ENCODE measurements at places on chromosomes 16 and 17.

GRCh38 chr17:72556944-72557826 lies 436.4 kb downstream of the SOX9 start:
- DNase-seq, result peak; percentile 11

GRCh38 chr16:83171396-83171795 lies 544.6 kb downstream of the CDH13 start:
- DNase-seq, result no peak

DNA sequence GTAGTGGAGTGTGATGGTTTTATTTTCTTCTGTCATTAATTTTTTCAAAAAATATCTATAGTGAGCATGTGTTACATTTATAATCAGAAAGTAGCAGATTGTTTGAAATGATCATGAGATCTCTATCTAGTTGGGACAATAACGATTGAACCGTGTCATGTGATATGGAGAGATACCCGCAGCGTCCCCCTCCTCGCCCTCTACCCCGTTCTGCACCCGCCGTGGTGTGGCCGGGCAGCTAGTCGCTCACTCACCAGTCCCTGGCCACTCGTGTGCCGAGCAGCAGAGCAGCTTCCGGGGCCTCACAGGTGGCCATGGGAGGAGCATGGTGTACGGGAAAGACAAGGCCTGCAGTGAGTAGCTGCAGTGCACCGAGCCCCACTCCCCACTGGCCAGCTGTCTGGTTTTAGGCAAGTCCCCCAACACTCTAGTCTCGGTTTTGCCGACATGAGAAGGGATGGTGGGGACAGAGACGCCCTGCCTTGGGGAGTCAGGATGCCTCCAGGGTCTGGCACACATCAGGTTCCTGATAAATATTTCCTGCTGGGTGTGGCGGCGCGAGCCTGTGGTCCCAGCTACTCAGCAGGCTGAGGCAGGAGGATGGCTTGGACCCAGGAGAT lies 15.3 kb downstream of the MLYCD start:
- DNase-seq, result no peak

DNA sequence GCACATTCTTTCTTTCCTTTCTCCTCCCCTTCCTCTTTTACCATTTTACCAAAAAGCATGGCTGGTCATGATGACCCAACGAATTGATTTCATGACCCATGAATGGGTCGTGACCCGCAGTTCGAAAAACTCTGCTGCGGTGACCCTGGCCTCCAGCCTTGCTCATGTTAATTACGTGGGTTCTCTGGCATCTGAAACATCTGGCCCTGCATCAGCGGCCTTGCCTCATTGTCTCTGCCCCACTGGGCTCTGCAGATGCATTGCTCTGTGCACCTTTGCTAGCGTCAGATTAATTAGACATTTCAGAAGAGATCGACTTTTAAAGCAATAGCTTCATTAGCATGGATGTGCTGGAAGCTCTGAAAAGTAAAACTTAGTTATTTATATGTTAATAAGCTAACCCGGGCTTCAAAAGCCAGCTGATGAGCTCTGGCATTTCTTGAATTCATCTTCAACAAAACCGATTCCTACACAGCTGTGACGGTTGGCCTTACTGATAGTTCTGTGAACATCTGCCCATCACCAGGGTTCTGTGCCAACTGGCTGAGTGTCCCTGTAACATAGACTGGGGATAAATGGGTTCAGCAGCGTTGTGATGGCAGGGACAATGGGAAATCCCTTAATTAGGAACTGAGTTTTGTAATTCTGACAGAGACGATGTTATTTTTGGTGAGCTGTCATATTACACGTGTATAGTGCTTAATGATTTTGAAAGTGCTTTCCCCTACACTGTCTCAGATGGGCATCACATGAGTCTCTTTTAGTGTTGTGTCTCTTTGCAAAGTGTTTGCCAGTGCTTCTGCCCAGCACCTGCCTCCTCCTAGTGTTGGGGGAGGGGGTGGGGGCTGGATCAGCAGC lies 225.9 kb upstream of the EEF2KMT start:
- DNase-seq, result no peak

GRCh38 chr17:60545465-60546191 lies 19.6 kb upstream of the APPBP2 start:
- no peak for DNase-seq

GRCh38 chr16:17408955-17409441 lies 61.8 kb downstream of the XYLT1 start:
- DNase-seq, result no peak

DNA sequence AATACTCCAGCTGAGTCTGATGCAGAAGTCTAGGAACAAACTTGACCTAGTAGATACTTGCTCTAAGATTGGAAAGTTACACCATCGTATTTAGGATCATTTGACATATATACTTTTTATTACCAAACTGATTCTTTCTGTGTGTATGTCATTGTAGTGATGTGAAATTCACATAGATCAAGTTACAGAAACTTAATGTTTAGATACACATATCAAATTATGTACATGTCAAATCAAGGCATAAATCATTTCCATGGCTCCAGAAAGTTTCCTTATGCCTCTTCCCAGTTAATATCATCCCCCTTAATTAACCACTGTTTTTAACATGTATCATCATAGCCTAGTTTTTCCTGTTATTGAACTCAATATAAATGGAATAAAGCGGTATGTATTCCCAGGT lies 292.0 kb upstream of the CDH11 start:
- DNase-seq, result no peak

DNA sequence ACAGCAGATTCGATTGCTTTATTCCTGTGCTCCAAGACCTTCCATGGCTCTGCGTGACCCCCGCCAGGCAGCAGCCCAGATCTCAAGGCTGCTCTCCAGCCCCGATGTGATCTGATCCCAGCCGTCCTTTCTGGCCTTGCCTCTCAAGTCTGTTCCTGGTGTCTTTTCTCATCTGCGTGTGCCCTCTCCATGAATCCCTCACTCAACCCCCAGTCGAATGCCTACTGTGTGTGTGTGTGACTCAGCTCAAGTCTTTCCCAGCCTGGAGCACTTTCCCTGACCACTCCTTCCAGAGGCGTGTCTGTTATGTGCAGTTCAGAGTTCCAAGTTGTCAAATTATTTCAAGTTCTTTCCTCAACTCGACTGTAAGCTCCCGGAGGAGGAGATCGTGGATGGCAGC lies 64.0 kb downstream of the MRM1 start:
- DNase-seq, result no peak

- no peak for DNase-seq
Observed at GRCh38 chr17:5838661-5839300, 231.4 kb upstream of the WSCD1 start.

- DNase-seq, result no peak
Observed at GRCh38 chr16:13377143-13377542, 475.7 kb downstream of the SHISA9 start.

GRCh38 chr17:75679706-75680211 lies 12.6 kb downstream of the SAP30BP start:
- DNase-seq, result no peak

GRCh38 chr16:31335431-31335830 lies 19.5 kb upstream of the ITGAX start:
- DNase-seq, result no peak

DNA sequence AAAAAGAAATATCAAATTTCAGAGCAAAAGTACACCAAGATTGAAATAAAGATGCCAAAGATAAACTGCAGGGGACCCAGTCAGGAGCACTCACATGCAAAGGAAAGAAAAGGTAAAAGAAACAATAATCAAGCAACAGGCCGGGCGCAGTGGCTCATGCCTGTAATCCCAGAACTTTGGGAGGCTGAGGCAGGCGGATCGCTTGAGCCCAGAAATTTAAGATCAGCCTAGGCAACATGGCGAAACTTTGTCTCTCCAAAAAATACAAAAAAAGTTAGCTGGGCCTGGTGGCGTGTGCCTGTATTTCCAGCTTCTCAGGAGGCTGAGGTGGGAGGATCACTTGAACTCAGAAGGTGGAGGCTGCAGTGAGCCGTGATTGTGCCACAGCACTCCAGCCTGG lies 107.6 kb upstream of the SMURF2 start:
- no peak for DNase-seq

- DNase-seq, result no peak
Observed at GRCh38 chr16:10791048-10791447, 27.5 kb downstream of the TVP23A start.

- DNase-seq, result no peak
Observed at GRCh38 chr16:24430954-24431760, 108.2 kb upstream of the RBBP6 start.

GRCh38 chr17:29205047-29205446 lies 24.8 kb upstream of the MYO18A start:
- no peak for DNase-seq

GRCh38 chr17:40813804-40814203 lies 8.6 kb downstream of the KRT10 start:
- DNase-seq, result no peak

DNA sequence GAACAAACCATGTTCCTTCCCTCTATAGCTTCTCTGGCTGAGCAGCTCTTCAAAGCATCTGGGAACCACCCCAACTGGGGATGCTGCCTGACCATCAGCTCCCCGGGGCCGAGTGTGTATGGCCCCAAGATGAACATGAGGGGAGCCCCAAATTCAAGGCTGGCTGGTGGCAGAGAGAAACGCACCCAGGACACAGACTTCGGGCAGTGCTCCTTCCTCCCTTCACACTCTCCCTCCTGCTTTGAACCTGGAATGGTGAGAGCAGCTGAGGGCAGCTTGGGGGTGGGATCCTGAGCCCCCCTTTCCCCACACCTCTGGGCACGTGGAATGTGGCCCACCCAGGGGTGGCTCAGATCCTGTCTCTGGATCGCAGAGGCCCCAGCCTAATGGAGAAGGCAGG lies 17.2 kb downstream of the TLE7 start:
- no peak for DNase-seq

- DNase-seq, result peak; percentile 76
Observed at GRCh38 chr16:3021449-3022207, 1.5 kb downstream of the TNFRSF12A start.

GRCh38 chr17:6303664-6304063 lies 131.3 kb downstream of the AIPL1 start:
- DNase-seq, result no peak

- no peak for DNase-seq
Observed at GRCh38 chr17:78589885-78590284, 12.7 kb upstream of the DNAH17 start.

GRCh38 chr17:7840441-7840840 lies 6.4 kb downstream of the KDM6B start:
- no peak for DNase-seq

DNA sequence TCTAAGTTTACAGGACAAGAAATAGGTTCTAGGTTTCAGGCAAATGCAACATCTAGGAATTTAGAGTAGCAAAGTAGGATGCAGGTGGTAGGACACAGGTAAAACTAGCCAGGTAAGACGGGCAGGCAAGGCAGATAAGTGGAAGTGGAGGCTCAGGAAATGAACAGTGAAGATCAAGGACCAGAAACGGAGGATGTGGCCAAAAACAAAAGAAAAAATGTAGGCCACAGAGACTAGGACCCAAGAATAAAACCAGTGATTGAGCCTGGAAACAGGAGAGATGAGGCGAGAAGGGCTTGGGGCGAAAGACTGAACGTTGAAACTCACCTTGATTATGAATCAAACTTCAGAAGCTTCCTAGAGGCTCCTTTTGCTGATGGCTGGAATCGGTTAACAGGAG lies 24.0 kb downstream of the CPSF4L start:
- no peak for DNase-seq

GRCh38 chr16:68252383-68252782 lies 7.2 kb downstream of the PLA2G15 start:
- DNase-seq, result no peak

DNA sequence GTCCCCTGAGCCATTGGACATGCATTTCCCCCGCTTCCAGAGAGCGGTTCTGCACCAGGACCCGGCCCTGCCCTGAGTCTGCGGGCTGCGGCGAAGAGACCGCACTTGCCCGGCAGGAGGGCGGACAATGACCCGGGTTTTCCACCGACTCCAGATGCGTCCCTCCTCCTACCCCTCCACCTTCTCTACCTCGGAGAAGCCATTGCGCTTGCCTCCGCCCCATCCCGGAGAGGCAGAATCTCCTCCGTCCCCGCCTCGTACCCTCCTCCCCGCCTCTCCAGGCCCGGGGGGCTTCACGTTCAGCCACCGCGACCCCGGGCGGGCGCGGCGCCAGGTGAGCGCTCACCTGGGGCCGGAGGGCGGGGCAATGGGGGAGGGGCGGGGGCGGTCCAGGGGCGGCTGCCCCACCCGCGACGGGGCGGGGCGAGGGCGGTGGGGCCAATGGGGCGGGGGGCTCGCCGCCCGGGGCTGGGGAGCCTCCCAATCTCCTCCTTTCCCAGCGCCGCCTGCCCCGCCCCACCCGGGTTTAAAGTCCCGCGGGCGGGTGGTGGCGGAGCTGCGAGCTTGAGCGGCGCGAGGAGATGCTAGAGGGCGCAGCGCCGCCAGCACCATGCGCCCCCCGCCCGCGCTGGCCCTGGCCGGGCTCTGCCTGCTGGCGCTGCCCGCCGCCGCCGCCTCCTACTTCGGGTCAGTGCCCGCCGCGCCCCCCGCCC lies at the start of gene WNT9B:
Gene WNT9B (plus strand): TSS at position 555 of the 713 bp plus-strand sequence. CDS start 56 bp downstream, at position 611.
- DNase-seq, result no peak

DNA sequence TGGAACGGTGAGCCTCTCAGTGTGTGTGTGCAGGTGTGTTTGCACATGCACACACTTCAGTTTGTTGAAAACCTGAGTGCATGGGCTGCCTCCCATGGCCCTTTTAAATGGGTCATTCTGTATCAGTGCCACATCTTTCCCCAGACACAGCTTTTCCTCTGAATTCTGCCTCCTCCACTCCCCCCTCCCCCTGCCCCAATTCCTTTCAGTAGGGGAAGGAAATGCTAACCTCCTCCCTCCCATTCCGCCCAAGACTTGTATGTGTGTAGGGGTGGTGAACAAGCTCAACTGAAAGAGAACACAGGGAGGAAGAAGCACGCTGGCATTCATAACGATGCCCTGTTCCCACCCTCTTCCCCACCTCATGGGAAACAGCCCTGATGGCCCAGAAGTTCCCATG lies 34.3 kb downstream of the C17orf75 start:
- no peak for DNase-seq

DNA sequence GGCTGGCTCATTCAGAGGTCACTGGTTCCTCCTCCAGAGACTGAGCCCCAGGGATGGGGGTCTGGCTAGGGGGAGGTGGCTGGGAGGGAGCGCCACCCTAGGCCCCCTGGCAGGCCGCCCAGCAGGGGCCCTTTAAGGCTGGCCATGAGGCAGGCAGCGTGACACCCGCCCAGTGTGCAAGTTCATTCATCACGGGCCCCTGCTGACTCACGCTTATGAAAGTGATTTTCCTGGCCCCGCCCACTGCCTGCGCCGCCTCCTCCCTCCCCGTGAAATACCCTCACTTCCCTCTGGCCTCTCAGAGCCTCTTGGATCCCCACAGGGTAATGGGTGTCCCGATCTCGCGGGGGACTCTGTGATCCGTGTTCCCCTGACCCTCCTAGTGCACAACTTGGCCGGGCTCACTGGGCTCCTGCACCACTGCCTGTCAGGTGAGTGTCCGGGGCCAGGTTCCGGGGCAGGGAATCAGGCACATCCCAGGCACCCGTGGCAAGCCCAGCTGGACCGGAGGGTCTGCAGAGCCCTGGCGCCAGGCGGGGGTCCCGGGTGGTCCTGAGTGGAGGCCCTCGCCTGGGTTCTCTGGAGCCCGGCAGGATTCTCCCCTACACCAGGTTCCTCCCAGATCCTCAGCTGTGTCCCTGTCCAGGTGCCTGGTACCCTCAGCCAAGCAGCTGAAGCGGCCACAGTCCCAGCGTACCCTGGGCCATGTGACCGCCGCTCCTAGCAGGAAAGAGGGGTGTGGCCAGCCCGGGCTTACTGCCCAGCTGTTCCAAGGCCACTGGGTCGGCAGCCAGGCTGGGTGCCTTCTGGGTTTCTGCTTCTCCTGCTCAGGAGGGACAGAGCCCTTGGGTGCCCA lies at the start of gene OSGIN1:
Gene OSGIN1 (plus strand): TSS at position 301 of the 856 bp plus-strand sequence. CDS start 4,432 bp downstream, outside the sequence.
- DNase-seq, result peak; percentile 59

Data from stimulated activated CD8-positive, alpha-beta memory T cell treated with anti-CD3 and anti-CD28 coated beads, Interleukin-7, amount 100 ng/mL, for 4 hours (primary cell).